ENCODE measurements at places on chromosomes 7 and 10.

DNA sequence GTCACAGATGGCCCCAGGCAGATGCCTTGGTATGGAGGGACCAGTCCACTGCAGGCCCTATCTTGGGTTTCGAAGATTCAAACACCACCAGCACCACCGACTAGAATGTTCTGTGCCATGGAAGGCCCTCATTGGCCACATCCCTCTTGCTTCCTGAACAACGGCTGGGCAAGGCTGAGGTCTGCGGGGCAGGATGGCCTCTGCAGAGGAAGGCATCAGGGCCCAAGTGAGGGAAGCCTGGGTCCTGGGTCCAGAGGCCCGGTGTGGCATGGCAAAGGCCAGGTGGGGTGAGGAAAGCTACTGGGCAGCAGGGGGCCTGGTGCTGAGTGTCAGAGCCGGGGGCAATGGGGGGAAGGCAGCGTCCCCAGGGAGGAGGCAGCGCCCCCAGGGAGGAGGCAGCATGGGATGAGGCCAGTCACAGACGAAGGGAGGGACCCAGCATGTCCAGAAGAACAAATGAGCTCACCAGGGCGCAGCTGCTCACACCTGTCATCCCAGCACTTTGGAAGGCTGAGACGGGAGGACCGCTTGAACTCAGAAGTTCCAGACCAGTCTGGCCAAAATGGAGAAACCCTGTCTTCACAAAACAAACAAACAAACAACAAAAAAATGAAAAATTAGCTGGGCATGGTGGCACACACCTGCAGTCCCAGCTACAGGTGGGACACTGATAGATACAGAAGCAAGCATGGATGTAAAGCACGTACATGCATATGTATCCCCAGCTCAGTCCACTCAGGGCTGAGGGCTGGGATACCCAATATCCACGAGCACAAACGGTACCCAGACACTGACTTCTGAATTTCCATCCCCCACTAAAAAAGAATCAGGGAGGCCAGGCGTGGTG, 64.4 kb downstream of the PROSER2 start:
- DNase-seq, result no peak

GRCh38 chr10:46552526-46553237, 3.8 kb downstream of the GPRIN2 start:
- no peak for DNase-seq

- no peak for DNase-seq
These were observed 140.7 kb upstream of the CALCR start for GRCh38 chr7:93715234-93715633.

- DNase-seq, result no peak
These were observed 4.6 kb upstream of the GDF10 start for GRCh38 chr10:47295411-47295810.

GRCh38 chr10:34177445-34177844, 637.7 kb downstream of the PARD3 start:
- no peak for DNase-seq

- no peak for DNase-seq
These were observed 200.2 kb downstream of the ZNF438 start for GRCh38 chr10:30831426-30831825.

DNA sequence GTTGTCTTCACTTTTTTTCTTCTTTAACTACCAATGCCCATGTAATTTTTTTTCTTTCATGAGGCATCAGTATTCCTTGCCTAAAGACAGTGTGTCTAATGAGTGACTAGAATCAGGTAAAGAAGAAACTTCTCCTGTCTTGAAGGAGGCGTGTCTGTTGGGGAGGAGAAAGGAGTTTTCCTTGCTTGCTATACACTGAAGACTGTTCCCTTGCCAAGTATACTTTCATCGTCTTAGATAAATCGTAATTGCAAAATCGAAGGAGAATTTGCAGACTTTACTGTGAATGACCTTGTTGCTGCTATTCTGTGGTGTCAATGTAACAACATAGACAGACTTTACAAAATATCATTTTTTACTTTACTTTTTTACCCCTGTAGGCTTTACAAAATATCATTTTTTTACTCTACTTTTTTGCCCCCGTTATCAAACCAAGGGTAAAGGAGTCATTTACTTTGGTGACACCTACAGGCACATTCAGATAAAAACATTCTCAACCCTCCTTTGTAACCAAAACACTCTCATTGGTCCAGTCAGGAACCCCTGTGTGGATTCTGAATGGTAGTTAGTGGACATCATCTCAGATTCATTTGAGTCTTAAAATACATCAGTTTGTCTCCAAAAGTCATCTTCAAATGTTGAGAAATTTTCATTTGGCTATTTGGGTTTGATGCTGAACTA, 232.4 kb downstream of the AHR start:
- no peak for DNase-seq

GRCh38 chr7:117781707-117782106, 91.5 kb downstream of the CTTNBP2 start:
- DNase-seq, result no peak

- no peak for DNase-seq
These were observed 1053.9 kb downstream of the CNTNAP2 start for GRCh38 chr7:147170341-147171012.

Measured in activated CD8-positive, alpha-beta memory T cell treated with anti-CD3 and anti-CD28 coated beads for 1 hour (primary cell).